NCI-H1092 treated with DMSO at 0.1 percent for 48 hours (cell line): ENCODE measurements at places on chromosomes 16 and 17.

GRCh38 chr17:56347639-56348038, 194.4 kb downstream of the ANKFN1 start:
- no peak for DNase-seq

DNA sequence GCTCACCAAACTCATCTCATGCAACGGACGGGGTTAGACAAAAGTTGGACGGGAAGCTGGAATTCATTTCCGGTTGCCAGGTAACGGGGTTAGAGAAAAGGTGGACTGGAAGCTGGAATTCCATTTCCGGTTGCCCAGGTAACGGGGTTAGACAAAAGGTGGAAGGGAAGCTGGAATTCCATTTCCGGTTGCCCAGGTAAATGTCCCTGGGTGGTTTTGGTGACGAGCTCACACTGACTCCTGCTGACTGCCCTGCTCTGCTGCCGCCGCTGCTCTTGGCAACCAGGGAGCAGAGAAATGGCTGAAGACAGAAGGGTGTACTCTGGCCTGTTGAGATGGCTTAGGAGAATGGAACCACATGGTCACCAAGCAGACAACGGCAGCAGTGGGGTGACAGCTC, 170.3 kb upstream of the RPH3AL start:
- no peak for DNase-seq

- DNase-seq, result no peak
Measured at GRCh38 chr17:82600731-82601446, 47.4 kb downstream of the WDR45B start.

- DNase-seq, result no peak
Measured at GRCh38 chr16:52578829-52579498, 32.0 kb upstream of the TOX3 start.

DNA sequence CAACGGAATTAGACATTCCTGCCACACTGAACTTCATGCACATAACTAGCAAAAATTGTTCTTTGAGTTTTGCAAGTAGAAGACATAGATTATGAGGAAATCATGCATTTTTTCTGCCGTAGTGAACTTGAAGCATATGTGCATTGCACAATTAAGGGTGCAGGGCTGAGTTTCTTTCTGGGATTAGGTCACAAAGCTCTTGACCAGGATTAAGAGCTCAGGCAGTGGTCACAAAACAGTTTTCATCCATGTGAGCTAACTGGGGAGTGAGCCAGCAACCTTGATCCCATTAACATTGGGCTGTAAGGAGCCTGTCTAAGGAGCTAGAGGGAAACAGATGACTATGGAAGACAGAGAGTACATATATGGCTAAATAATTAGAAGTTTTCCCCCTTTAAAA, 143.7 kb downstream of the PMP22 start:
- DNase-seq, result no peak
